Astrocyte (in vitro differentiated cells and primary cell): ENCODE measurements at places on chromosomes 1 and 21. TPM values are rescaled to one million over a fixed set of nuclear protein-coding genes. Genes with fewer than 3 reads are reported as not detected.
A peak's percentile ranks its signal among the peaks of the same experiment; 100 is the strongest.

DNA sequence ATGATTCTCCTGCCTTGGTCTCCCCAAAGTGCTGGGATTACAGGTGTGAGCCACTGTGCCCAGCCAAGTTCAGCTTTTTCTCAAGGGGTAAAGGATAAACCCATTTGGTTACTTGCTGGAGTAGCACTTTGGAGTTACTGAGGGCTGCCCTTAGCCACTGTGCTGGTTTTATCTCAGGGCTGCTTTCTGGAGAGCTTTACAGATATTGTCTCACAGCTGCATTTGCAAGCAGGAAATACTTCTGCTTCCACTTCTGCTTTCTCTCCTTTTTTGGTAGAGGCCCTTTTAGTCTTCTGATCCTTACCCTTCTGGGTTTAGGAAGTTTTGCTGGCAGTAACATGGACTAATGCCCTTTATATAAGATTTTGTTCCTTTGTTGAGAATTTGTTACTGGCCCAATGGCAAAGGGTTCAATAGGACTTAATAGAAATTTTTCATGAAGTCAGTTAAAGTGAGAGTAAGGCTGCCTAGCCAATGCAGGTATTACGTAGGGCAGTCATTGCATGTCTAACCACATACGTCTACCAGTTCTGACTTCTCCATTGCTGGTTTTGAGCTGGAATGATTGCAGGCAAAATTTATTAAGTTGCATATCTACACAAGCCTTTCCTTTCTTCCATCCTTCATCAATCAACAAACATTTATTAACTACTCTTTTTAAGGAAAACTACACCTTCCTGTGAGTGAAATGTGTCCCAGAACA is 24.4 kb downstream of the CAP1 start:
- no peak overlapping the region for H3K27ac ChIP-seq
- H3K4me3 ChIP-seq = no peak overlapping the region
- no peaks in the 10 kb centered on the region for H3K27me3 ChIP-seq
- DNase-seq = no peak

DNA sequence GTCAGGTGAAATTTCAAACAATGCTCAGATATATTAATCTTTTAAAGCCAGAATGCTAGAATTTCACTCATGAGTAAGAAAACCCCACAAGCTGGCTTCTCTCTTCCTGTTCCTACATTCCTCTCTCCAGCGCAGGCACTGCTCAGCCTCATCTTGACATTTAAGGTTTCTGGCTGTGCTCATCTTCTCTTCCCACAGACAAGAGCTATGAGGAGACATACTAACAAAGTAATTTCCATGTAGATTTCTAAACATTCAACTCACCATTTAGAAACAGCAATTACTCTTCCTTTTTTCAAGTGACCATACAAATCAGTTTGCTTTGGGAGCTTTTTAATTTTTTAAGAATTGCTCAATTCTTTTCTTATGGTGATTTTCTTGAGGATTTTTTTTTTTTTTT is 7.8 kb upstream of the LRRC8D start:
- DNase-seq = no peak
- no peak overlapping the region for H3K27ac ChIP-seq
- no peak overlapping the region for H3K4me3 ChIP-seq
- H3K36me3 ChIP-seq = no peaks in the 10 kb centered on the region

- peak; percentile 40 for DNase-seq
- peak overlapping the region; percentile 10 for H3K27ac ChIP-seq
- H3K36me3 ChIP-seq = peaks cover 69% of the 10 kb centered on the region
Observed at GRCh38 chr1:223765036-223765718, 52.8 kb downstream of the CAPN2 start.

DNA sequence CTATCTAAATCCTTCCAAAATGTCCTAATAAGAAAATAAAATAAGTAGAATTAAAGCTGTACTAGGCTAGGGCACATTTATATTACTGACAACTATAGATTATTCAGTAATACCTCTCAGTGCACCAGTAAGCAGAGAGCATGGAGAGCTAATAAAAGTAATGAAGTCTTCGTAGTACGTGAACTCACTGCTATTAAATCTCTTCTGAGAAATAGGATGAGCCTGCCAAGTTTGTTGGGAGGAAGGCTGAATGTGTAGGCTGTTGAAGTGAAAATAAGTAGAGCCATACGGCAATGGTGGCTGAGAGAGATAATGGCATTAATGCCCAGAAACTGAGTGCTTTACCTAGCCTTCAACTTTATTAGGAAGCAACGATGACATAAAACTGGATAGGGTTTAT is 73.9 kb upstream of the NR5A2 start:
- peaks cover 3% of the 10 kb centered on the region for H3K27me3 ChIP-seq
- no peak for DNase-seq
- H3K27ac ChIP-seq = no peak overlapping the region
- H3K4me3 ChIP-seq = no peak overlapping the region
- no peaks in the 10 kb centered on the region for H3K36me3 ChIP-seq

DNA sequence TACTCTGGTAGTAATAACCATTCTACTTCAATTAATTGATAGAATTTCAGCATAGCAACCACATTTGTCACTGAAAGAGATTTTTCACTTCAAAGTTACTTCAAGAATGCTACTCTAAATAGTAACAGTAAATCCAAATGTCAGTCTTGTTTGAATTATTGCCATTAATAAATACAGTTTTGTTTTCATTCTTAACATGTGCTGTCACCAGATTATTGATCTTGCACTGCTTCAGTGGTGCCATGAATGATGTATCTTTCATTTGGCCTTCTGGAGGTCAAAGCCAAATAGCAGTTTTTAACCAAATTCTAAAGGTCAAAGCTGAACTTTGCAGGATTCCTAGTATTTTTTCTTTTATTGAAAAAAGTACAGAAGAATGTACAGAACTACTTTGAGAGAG is 199.5 kb downstream of the PATJ start:
- H3K4me3 ChIP-seq = no peak overlapping the region
- no peaks in the 10 kb centered on the region for H3K36me3 ChIP-seq
- H3K27me3 ChIP-seq = no peaks in the 10 kb centered on the region
- no peak for DNase-seq
- no peak overlapping the region for H3K27ac ChIP-seq
- no peaks in the 10 kb centered on the region for H3K4me1 ChIP-seq

DNA sequence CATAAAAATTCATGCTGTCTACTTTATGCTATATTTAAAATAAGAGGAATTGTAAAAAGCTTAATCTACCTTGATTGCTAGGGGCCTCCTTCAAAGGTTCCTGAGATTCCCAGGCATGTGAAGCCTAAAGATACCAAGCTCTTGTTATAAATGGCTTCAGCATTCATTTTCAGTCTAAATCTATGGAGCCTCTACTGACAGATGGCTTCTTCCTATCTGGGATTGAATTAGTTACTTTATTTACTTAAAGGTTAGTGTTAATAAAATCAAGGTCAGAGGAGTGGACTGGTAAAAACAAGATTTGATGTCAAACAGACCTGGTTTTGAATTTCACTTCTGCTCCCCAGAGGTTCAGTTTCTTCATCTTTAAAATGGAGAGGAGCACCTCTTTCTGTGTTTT is 93.7 kb downstream of the TNNI3K start:
- H3K4me3 ChIP-seq = no peak overlapping the region
- DNase-seq = no peak
- H3K27ac ChIP-seq = no peak overlapping the region
- H3K36me3 ChIP-seq = no peaks in the 10 kb centered on the region
- H3K4me1 ChIP-seq = no peaks in the 10 kb centered on the region
- H3K27me3 ChIP-seq = no peaks in the 10 kb centered on the region

DNA sequence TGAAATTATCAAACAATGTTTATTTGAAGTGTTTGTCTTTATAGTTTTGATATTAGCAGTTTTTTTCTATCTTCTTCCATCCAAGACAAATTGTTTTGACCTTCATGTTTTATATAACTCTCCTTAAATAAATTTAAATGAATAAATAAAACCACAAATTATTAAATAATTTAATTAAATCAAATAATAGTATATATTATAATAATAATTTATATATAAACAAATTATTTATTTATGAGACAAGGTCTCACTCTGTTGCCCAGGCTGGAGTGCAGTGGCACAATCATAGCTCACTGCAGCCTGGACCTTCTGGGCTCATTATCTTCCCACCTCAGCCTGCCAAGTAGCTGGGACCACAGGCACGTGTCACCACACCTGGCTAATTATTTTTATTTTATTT is 12.4 kb upstream of the PWP2 start:
- H3K36me3 ChIP-seq = peaks cover 23% of the 10 kb centered on the region
- H3K4me1 ChIP-seq = peaks cover 4% of the 10 kb centered on the region
- no peak overlapping the region for H3K4me3 ChIP-seq
- H3K27ac ChIP-seq = no peak overlapping the region
- DNase-seq = no peak
- no peaks in the 10 kb centered on the region for H3K27me3 ChIP-seq

- no peaks in the 10 kb centered on the region for H3K27me3 ChIP-seq
- no peaks in the 10 kb centered on the region for H3K4me1 ChIP-seq
- H3K36me3 ChIP-seq = no peaks in the 10 kb centered on the region
- no peak overlapping the region for H3K27ac ChIP-seq
Observed at GRCh38 chr21:28150778-28151177, 841.9 kb downstream of the LTN1 start.

GRCh38 chr1:19033926-19034680 is 77.6 kb upstream of the IFFO2 start:
- no peak overlapping the region for H3K4me3 ChIP-seq
- H3K27me3 ChIP-seq = no peaks in the 10 kb centered on the region
- H3K4me1 ChIP-seq = peaks cover 28% of the 10 kb centered on the region
- H3K36me3 ChIP-seq = no peaks in the 10 kb centered on the region
- DNase-seq = peak; percentile 79
- peak overlapping the region; percentile 64 for H3K27ac ChIP-seq

DNA sequence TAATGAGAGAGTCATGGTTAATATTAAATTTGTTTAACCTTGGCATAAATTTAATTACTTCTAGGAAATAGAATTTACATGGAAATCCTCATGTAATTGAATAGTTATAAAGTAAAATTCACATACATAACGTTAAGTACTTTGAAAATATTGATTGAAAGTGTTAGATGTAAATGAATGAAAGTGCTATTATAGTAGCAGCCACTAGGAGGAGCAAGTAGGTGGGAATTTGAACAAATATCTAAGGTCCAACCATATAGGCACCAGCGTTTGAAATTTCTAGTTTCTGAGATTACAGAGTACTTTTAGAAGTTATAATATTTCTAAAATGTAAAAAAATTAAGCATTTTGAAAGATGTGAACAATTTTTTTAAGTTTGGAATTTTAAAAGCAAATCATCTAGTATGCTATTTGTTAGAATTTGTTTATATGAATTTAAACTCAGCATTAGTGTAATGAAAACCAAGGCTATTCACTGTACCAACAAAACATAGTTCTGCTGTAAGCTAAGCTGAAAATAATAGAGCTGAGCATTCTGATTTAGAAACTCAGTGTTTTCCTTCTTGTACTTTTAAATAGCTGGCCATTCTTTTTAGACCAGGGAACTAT is 3.3 kb downstream of the B3GALT2 start:
- peak; percentile 20 for DNase-seq
- H3K4me3 ChIP-seq = no peak overlapping the region
- H3K27me3 ChIP-seq = no peaks in the 10 kb centered on the region
- H3K27ac ChIP-seq = no peak overlapping the region

DNA sequence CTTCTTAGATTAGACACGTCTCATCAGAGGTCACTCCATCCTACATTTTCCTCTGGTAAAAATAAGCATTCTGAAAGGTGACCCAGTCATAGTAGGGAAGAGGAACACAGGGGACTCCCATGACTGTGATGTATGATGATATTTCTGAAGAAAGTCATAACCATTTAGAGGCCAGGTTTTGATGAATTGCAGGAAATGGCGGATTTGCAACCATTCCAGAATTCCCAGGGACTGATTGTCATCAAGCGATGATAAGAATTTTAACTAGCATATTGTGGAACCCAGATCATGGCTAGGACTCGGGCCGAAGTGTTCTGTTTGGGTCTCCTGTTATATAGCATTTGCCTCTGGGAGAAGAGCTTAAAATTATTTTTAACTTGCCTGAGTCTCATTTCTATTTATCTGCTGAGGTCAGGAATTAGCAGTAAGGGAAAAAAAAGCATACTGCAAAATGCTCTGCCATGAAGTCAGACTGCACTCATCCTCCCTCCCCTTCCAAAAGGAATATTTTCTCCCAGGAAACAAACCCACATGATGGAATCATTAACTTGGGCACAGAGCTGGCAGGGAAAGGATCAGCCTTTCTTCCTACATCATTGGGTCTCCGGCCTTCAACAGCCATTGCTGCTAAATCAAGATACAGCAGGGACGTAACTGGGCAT is 286.7 kb downstream of the HLX start:
- H3K27me3 ChIP-seq = no peaks in the 10 kb centered on the region
- no peak overlapping the region for H3K4me3 ChIP-seq
- H3K36me3 ChIP-seq = no peaks in the 10 kb centered on the region
- peak; percentile 70 for DNase-seq
- no peak overlapping the region for H3K27ac ChIP-seq

DNA sequence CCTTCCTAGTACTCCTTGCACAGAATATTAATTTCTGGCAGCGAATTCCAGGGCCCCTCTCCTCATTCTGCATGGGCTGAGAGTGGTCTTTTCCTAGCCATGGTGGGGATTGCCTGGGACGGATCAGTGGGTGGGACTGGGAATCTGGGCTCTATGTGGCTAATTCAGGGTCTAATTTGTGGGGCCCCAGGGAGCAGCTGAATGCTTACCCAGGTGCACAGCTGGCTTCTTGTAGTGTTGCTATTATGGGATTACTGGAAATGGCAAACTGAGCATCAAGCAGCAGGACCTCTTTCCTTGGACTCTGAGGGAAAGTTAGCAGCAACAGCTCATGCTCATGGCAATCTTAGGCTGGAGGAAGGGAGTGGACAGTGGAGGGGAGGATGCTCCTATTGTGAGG is 187.1 kb upstream of the CACNA1E start:
- H3K36me3 ChIP-seq = no peaks in the 10 kb centered on the region
- no peaks in the 10 kb centered on the region for H3K4me1 ChIP-seq
- H3K27ac ChIP-seq = no peak overlapping the region
- H3K4me3 ChIP-seq = no peak overlapping the region
- H3K27me3 ChIP-seq = no peaks in the 10 kb centered on the region

DNA sequence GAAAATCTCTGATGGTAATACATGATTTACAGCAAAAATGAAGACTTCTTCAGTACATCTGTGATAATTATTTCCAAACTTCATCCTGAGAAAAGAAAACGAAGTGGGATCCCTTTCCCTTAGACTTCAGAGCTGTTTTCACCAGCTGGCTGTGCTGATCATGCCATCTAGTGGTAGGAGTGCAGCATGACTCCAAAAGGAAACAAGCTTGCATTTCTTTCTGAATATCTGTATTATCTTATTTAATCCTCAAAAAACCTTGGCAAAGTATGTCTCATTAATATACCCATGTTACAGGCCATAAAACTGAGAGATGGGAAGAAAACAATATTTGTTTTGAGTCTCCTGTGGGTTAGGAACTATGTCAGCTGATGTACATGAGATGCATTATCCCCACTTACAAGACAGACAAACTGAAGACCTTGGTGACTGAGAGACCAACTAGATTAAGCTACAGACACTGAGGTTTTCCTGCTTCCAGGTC is 9.8 kb upstream of the GJA8 start:
- H3K4me3 ChIP-seq = no peak overlapping the region
- peak; percentile 23 for DNase-seq
- H3K27ac ChIP-seq = no peak overlapping the region
- H3K27me3 ChIP-seq = peaks cover 4% of the 10 kb centered on the region
- H3K4me1 ChIP-seq = no peaks in the 10 kb centered on the region

The FBXO2 gene
- 54.9 and 64.0 TPM in 2 replicates for total RNA-seq

The S100A7A gene
- not detected in 2 replicates for total RNA-seq

The TMPRSS2 gene
- 0.84 and 0.89 TPM in 2 replicates for total RNA-seq

The FMOD gene
- not detected in 2 replicates for total RNA-seq

The KIF17 gene
- 2.2 and 2.3 TPM in 2 replicates for total RNA-seq
